ENCODE measurements at places on chromosomes 16 and 17.

GRCh38 chr16:49585143-49585832 is 211.7 kb downstream of the C16orf78 start:
- DNase-seq: no peak

DNA sequence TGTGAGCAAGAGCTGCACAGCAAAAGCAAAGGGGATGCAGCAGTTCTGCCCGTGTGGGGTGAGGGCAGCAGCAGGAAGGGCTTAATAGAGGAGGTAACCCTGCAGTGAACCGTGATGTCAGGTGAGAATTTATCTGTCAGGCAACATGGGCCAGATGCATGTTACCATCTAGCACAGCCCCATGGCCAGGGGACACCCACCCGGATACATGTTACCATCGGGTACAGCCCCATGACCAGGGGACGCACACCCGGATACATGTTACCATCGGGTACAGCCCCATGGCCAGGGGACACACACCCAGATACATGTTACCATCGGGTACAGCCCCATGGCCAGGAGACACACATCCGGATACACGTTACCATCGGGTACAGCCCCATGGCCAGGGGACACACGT is 99.4 kb downstream of the RBFOX3 start:
- no peak for DNase-seq

DNA sequence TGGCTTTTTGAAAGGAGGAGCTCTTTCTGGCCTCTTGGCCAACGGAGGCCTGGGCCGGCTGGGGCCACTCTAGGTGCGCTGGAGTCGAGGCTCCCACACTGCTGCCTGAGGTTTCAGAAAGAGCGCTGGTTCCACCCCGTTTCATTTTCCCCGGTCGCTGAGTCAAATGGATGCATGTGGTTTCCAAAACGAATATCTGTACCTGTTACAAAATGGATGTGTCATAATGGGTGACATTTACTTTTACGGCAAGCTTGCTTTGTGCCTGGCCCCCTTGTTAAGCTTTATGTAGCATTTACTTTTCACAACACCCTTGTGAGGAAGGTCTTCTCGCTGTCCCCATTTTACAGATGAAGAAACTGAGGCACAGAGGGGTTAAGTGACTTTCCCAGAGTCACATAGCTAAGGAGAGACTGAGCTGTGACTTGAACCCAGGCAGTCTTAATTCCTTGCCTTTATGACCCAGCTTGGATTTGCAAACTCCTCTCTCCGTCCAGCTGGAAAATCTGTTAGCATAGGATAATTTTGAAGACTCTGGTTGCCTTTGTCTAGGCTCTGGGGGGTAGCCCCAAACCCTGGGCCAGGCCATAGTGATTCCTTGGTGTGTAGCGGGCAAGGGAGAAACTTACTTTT is 10.6 kb downstream of the KSR1 start:
- DNase-seq: no peak

- DNase-seq: no peak
Measured at GRCh38 chr17:60995680-60996079, 318.0 kb downstream of the BCAS3 start.

DNA sequence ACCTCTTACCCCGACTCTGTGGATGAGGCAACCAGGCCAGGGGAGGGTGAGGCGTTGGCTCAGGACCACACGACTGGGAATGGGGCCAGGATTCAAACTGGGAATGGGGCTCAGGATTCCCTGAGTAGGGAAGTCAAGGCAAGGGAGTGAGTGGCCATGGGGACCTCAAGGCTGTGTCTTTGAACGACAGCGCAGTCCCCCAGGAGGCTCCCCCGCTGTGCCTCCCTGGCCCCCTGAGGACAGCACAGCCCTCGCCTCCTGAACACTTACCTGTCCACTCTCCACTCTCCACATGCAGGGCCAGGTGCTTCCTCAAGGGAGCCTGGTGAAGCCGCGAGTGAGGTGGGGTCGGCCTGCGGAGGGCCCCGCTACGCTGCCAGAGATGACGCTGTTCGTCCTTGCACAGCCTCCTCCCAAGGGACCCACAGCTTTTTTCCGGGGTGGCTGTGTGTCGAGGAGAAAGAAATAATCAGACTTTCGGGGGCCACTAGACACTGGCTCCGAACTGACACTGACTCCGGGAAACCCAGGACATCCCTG is 6.9 kb downstream of the ZNF469 start:
- no peak for DNase-seq

Measured in fibroblast of upper back skin (primary cell).